Activated naive CD4-positive, alpha-beta T cell treated with Interleukin-2 at 50 U/mL for 16 hours (primary cell): ENCODE measurements at places on chromosomes 11 and 22.
A peak's percentile ranks its signal among the peaks of the same experiment; 100 is the strongest.

GRCh38 chr11:70885281-70886231, 366.8 kb downstream of the SHANK2 start:
- DNase-seq: no peak

- no peak for DNase-seq
These were observed 14.1 kb upstream of the ALKBH3 start for GRCh38 chr11:43866520-43866919.

DNA sequence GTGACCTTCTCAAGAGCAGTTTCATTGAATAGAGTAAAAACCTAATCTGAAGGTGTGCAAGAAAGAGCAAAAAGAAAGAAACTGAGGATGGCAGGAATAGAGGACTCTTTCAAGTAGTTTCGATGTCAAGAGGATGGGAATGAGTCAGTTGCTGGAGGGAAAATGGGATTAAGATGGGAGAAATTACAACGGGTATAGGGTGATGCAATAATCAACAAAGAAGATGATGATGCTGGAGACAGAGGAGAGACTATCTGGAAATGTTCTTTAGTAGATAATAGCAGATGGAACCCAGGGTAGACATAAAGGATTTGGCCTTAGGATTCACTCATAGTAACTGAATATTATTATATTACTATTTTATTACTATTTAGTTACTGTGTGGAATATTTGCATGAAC, 189.4 kb downstream of the GRIA4 start:
- DNase-seq: no peak

GRCh38 chr11:112884012-112884767, 77.0 kb upstream of the NCAM1 start:
- no peak for DNase-seq

DNA sequence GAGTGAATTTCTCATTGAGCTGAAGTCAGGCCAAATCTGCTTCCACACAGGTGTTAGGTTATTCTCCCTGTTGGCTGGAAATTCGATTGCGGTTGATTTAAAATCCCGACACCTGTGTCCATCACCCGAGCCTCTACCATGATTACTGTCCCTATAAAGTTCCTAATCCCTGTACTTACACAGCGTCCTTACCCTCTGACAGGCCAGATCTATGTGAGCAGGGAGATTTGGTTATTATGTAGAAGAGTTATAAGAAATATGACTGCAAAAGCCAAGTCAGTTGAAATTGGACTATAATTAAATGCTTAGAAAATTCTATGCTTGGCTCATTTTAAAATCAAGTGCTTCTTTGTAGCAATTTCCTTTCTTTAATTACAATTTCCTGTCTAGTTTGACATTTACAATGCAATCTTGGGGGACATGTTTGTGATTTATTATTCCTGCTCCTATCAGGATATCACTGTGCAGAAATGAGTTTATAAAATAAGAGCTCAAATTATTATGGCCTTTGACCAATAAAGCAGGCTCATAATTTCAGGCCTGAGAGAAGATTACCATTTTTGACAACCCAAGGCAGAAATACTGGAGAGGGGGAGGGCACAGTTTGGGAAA, 32.5 kb upstream of the LMO1 start:
- DNase-seq: no peak

GRCh38 chr11:1619449-1619848, 2.5 kb downstream of the KRTAP5-4 start:
- DNase-seq: peak; percentile 42

GRCh38 chr11:67252831-67253239, 13.4 kb upstream of the GRK2 start:
- no peak for DNase-seq

DNA sequence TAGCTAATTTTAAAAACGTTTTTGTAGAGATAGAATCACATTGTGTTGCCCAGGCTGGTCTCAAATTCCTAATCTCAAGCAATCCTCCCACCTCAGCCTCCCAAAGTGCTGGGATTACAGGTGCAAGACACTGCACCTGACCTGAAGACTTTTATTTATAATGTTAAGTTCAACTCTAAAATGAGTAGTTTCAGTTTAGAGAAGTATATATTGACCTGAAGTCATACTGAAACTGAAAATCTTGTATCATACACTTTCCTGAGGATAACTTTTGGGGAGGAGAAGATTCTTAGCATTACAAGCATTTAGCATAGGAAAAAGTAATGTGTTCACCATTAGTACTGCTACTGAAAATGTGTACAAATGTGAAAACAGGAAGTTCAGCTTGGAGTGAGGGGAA, 249.3 kb downstream of the CASP12 start:
- DNase-seq: no peak

- DNase-seq: no peak
These were observed 598.6 kb downstream of the BUD13 start for GRCh38 chr11:116173941-116174911.

DNA sequence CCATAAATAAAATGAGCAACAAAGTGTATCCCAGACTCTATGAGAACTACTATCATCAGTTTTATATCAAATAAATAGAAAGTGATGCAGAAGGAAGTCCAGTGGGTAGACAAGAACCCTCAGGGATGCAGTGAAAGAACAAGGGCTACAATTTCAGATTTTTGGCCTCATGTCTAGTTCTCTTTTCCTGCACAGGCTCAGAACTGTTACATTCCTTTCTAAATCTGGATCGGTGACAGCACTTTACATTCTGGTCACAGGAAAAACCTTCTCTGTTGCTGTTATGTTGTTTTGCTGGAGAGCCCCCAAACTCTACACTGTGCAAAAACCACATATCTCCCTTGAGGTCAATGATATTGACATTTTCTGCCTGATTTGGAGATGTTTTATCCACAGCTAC, 108.8 kb upstream of the ANO5 start:
- DNase-seq: no peak
